ENCODE measurements at places on chromosomes 6 and 20. TPM values are rescaled to one million over a fixed set of nuclear protein-coding genes. Genes with fewer than 3 reads are reported as not detected.

DNA sequence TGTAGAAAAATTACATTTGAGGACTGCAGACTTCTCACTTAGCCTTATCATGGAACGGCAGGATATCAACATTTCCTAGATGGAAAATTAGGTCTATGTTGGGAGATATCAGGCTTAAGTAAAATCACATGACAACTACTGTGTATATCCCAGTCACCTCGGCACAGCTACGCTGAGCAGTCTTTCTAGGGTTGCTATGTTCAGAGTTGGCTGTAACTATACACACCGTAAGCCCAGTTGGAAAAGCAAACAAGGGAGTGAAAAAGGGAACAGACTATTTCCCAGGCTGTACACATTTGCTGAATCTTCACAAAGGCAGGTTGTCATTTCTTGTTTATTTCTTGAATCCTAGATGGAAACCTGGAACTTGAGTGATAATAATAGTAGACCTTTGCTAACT is 80.7 kb upstream of the PTPRK start:
- H3K27ac ChIP-seq = no peak overlapping the region
- no peak overlapping the region for H3K4me3 ChIP-seq
- H3K4me1 ChIP-seq = peaks cover 3% of the 10 kb centered on the region
- DNase-seq = no peak
- H3K36me3 ChIP-seq = no peaks in the 10 kb centered on the region
- no peaks in the 10 kb centered on the region for H3K27me3 ChIP-seq

DNA sequence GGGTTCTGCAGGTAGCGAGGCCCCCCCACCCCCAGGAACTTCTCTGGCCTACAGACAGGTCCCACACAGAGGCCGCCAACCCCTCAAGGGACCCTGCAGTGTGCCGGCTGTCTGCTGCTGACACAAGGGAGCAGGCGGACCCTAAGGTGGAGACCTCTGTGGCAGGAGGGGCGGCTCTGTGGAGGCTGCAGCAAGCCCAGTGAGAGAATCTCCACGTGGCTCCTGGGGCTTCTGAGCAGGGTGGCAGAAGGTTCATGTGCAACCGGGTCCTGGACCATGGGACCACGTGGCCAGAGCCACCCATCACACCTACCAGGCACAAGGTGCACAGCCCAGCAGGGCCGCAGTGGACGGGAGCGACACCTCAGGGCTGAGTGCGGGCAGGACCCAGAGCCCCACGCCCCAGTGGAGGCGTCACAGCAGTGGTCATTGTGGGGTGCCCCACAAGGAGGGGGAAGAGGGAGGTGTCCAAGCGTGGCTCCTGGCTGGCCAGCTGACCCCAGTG is 4.3 kb downstream of the ARFRP1 start:
- no peak overlapping the region for H3K27ac ChIP-seq
- no peaks in the 10 kb centered on the region for H3K27me3 ChIP-seq
- H3K4me3 ChIP-seq = no peak overlapping the region
- no peaks in the 10 kb centered on the region for H3K36me3 ChIP-seq
- DNase-seq = peak; percentile 75

DNA sequence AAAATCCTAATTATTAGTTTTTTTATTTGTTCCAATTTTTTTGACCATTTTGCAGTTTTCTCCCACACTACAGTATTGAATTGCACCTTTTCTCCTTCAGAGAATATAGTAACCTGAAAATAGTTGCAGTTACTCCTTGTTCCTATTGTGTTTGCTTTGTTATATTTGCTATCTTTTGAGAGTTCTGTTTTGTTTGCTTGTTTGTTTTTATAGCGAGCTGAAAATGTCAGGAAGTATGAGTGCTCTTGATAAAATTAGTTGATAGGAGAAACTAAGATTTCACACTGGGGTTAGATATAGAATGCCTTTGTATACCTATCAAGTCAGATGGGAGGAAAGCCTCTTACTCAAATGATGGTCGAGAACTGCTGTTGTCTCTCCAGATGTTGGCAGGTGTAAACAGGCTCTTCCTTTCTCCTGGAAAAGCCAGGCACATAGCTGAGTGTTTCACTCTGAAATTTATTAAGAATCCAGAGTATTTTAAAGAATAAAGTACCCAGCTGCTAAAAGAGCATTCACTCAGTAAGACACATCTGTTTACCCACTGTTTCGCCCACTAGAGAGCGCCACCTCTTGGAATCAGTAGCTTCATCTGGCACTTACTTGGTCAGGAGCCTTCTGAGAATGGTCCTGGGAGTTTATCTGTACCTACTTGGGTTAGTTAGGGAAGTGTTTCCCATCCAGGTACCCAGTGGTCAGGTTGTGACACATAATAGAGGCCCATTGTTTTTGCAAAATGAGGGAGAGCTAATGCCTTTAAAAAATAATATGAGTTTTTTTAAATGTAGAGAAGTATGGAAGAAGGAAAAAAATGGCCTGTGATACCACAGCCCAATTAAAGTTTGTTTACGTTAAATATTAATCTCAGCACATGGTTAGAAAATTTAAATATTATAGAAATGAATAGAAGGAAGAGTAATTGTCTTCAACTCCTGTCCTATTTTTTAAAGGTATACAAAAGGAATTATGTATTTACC is 11.2 kb downstream of the NT5DC1 start:
- no peak for DNase-seq
- no peak overlapping the region for H3K4me3 ChIP-seq
- H3K36me3 ChIP-seq = peaks cover 10% of the 10 kb centered on the region
- H3K27me3 ChIP-seq = no peaks in the 10 kb centered on the region

GRCh38 chr6:161265975-161266374 is 7.9 kb downstream of the AGPAT4 start:
- H3K27ac ChIP-seq = no peak overlapping the region
- H3K36me3 ChIP-seq = no peaks in the 10 kb centered on the region
- H3K27me3 ChIP-seq = no peaks in the 10 kb centered on the region
- no peaks in the 10 kb centered on the region for H3K4me1 ChIP-seq

GRCh38 chr6:22737331-22737730 is 168.0 kb downstream of the HDGFL1 start:
- no peaks in the 10 kb centered on the region for H3K4me1 ChIP-seq
- H3K27ac ChIP-seq = no peak overlapping the region
- H3K27me3 ChIP-seq = no peaks in the 10 kb centered on the region
- DNase-seq = peak; percentile 50

The EPPIN gene
- total RNA-seq = not detected

The ADGRF4 gene
- not detected for total RNA-seq

DNA sequence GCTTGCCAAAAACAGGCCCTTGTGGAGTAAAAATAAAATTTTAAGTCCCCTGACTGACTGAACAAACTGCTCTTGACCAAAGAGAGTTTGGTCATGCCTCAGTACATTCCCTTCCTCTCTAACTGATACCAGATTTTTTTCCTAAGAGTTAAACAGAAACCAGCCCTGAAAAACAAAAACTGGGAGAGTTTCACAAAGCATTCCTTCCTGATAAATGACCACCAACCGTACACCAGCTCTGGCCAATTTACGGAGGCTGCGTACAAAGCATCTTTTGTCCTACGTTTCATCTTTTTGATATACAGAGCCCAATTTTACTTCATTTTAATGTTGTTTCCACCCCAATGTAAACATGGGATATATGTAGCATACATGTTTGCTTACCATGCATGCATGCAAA is 477.4 kb upstream of the HTR1E start:
- no peak overlapping the region for H3K4me3 ChIP-seq
- DNase-seq = no peak
- no peak overlapping the region for H3K27ac ChIP-seq
- peaks cover 1% of the 10 kb centered on the region for H3K4me1 ChIP-seq

The NR2E1 gene
- not detected for total RNA-seq

DNA sequence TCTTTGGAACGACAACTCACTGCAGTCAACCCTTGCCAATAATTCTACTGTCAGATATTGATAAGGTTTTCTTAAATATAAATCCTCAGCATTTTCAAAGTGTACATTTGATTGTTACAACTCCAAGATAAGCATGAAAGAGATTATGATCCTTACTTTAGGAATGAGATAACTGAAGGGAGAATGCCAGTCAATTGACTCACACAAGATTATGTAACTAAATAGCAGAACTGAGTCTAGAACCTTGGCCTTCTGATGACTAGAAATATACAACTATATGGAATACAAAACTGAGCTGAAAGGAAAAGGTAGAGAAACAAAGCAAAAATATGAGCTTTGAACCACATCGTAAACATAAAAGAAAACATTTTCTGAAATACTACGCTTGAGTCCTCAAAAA is 26.9 kb upstream of the STXBP5 start:
- H3K4me1 ChIP-seq = no peaks in the 10 kb centered on the region
- H3K36me3 ChIP-seq = no peaks in the 10 kb centered on the region
- H3K4me3 ChIP-seq = no peak overlapping the region
- H3K27ac ChIP-seq = no peak overlapping the region

- H3K27ac ChIP-seq = no peak overlapping the region
- no peaks in the 10 kb centered on the region for H3K4me1 ChIP-seq
- no peaks in the 10 kb centered on the region for H3K27me3 ChIP-seq
Measured at GRCh38 chr20:38724626-38725147, 401 bp downstream of the SLC32A1 start.

DNA sequence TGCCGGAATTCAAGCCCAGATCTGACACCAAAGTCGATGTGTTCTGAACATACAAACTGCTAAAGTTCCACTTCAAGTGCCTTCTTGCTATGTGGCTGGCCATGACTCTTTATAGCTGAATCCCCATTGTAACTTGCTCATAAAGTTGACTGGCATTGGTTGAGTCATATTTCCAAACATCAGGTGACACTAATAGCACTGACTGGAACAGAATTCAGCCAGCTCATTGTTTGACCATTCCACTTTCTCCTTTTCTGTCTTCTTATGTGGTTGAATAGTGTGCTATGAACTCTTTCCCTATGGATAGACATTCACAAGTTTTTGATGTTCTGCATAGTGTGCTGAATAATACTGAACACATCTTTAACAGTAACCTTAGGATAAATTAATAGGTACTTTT is 266.2 kb upstream of the ZFP64 start:
- no peak for DNase-seq
- H3K4me3 ChIP-seq = no peak overlapping the region
- H3K36me3 ChIP-seq = no peaks in the 10 kb centered on the region
- H3K27me3 ChIP-seq = no peaks in the 10 kb centered on the region
- H3K4me1 ChIP-seq = no peaks in the 10 kb centered on the region
- H3K27ac ChIP-seq = no peak overlapping the region

The BMP7 gene
- 0.52 TPM for total RNA-seq

DNA sequence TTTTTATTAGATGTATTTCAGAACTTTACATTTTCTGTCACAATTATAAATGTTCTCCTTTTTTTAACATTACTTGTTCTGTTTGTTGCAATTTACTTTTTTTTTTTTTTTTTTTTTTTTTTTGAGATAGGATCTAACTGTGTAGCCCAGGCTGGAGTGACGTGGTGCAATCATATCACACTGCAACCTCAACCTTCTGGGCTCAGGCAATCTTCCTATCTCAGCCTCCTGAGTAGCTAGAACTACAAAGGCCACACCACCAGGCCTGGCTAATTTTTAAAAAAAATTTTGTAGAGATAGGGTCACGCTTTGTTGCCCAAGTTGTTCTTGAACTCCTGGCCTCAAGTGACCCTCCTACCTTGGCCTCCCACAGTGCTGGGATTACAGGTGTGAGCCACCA is 15.1 kb upstream of the MBOAT1 start:
- H3K4me3 ChIP-seq = no peak overlapping the region
- no peaks in the 10 kb centered on the region for H3K4me1 ChIP-seq
- no peaks in the 10 kb centered on the region for H3K27me3 ChIP-seq
- no peaks in the 10 kb centered on the region for H3K36me3 ChIP-seq
- no peak overlapping the region for H3K27ac ChIP-seq

The BHLHE23 gene
- not detected for total RNA-seq

The ALDH8A1 gene
- total RNA-seq = 4.1 TPM

- no peaks in the 10 kb centered on the region for H3K36me3 ChIP-seq
- H3K4me3 ChIP-seq = no peak overlapping the region
- DNase-seq = no peak
Measured at GRCh38 chr6:14984519-14984853, 261.4 kb upstream of the JARID2 start.

GRCh38 chr6:96116674-96117073 is 100.9 kb downstream of the FUT9 start:
- no peaks in the 10 kb centered on the region for H3K4me1 ChIP-seq
- no peak overlapping the region for H3K27ac ChIP-seq
- H3K27me3 ChIP-seq = no peaks in the 10 kb centered on the region

- no peaks in the 10 kb centered on the region for H3K36me3 ChIP-seq
- no peak for DNase-seq
- H3K4me3 ChIP-seq = no peak overlapping the region
- H3K27me3 ChIP-seq = no peaks in the 10 kb centered on the region
- H3K27ac ChIP-seq = no peak overlapping the region
Measured at GRCh38 chr20:57495978-57496377, 29.0 kb downstream of the CTCFL start.

DNA sequence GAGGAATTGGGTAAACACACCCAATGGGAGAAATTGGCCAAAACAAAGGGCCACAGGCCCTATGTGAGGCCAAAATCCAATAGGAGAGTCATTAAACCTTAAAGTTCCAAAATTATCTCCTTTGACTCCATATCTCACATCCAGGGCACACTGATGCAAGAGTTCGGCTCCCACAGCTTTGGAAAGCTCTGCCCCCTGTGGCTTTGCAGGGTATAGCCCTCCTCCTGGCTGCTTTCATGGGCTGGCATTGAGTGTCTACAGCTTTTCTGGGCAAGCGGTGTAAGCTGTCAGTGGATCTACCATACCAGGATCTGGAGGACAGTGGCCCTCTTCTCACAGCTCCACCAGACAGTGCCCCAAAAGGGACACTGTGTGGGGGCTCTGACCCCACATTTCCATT is 160.5 kb downstream of the ADGRG6 start:
- H3K27me3 ChIP-seq = peaks cover 2% of the 10 kb centered on the region
- H3K27ac ChIP-seq = no peak overlapping the region
- no peaks in the 10 kb centered on the region for H3K36me3 ChIP-seq
- H3K4me3 ChIP-seq = no peak overlapping the region
- H3K4me1 ChIP-seq = no peaks in the 10 kb centered on the region
- no peak for DNase-seq

DNA sequence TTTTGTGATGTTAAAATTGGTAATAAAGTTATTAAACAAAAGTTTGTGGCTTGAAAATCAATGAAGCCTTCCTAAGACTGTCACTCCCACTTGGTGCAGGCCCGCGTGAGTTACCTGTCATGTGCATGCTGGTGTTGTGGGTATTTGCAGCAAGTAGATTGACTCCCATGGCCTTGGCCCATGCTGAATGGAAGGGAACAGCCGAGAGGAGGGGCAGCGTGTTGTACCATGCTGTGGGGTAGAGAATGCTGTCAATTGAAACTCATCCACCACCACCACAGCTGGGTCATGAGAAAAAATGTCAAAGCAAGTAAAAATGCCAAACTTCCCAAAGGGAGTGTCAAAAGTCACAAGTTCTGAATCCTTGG is 12.7 kb upstream of the VNN1 start:
- DNase-seq = no peak
- H3K27me3 ChIP-seq = no peaks in the 10 kb centered on the region
- H3K4me3 ChIP-seq = no peak overlapping the region
- H3K36me3 ChIP-seq = no peaks in the 10 kb centered on the region
- H3K27ac ChIP-seq = no peak overlapping the region
- no peaks in the 10 kb centered on the region for H3K4me1 ChIP-seq

- no peak overlapping the region for H3K27ac ChIP-seq
- no peak overlapping the region for H3K4me3 ChIP-seq
- no peaks in the 10 kb centered on the region for H3K27me3 ChIP-seq
- no peak for DNase-seq
- H3K4me1 ChIP-seq = peaks cover 2% of the 10 kb centered on the region
- H3K36me3 ChIP-seq = no peaks in the 10 kb centered on the region
Measured at GRCh38 chr20:25573288-25574251, 11.8 kb downstream of the NINL start.

- no peak overlapping the region for H3K4me3 ChIP-seq
- H3K27me3 ChIP-seq = no peaks in the 10 kb centered on the region
- H3K27ac ChIP-seq = no peak overlapping the region
- H3K36me3 ChIP-seq = peaks cover 4% of the 10 kb centered on the region
- peak; percentile 86 for DNase-seq
Measured at GRCh38 chr20:50572938-50573777, 63.0 kb downstream of the PTPN1 start.

- DNase-seq = no peak
- no peaks in the 10 kb centered on the region for H3K27me3 ChIP-seq
- no peaks in the 10 kb centered on the region for H3K4me1 ChIP-seq
- no peaks in the 10 kb centered on the region for H3K36me3 ChIP-seq
Measured at GRCh38 chr20:46303176-46303956, 4.9 kb downstream of the CDH22 start.
